Fibroblast of mammary gland (primary cell): ENCODE measurements at places on chromosomes 3 and 15.

- no peak for DNase-seq
Measured at GRCh38 chr3:13235897-13236296, 162.7 kb upstream of the IQSEC1 start.

DNA sequence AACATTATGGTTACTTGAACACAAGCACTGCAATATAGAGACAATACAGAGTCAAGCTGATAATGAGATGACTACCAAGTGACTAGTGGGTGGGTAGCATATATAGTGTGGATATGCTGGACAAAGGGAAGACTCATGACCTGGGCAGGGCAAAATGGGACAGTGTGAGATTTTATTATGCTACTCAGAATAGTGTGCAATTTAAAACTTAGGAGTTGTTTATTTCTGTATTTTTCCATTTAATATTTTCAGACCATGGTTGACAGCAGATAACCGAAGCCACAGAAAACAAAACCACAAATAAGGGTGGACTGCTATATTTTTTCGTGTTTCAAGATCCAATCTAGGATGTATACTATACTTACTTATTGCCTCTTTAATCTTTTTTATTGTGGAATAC, 19.6 kb downstream of the GALK2 start:
- DNase-seq, result peak; percentile 2

DNA sequence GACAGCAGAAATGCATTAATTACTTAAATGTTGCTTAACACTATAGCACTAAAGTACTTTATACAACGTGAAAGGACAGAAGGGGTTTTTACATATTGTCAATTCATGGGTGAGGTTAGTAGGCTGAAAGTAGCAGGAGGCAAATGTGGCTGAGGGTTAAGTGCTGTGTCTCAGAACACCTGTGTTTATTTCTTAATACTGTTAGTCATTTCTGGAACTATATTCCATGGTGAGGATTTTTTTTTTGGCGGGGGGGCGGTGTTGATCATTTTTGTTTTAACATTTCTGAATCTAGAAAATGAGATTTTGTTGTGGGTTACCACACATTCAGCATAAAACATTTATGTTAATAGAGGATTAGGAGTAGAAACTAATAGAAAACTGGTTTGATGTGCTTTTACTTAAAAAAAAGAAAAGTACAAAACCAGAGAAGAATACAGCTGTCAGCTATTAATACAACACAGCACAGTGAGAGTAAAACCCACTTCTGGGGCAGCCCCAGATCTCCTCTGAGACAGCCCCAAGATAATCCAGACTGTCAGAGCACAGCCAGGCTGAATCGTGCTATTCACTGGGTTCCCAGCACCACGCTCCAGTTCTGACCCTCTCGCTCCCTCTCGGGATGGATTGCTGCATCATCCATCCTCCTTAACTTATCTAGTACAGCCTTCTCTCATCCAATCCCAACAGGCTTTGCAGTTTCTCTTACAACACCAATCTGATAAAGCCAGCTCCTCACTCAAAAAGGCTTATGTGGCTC, 307.7 kb downstream of the TUSC7 start:
- DNase-seq, result peak; percentile 4

DNA sequence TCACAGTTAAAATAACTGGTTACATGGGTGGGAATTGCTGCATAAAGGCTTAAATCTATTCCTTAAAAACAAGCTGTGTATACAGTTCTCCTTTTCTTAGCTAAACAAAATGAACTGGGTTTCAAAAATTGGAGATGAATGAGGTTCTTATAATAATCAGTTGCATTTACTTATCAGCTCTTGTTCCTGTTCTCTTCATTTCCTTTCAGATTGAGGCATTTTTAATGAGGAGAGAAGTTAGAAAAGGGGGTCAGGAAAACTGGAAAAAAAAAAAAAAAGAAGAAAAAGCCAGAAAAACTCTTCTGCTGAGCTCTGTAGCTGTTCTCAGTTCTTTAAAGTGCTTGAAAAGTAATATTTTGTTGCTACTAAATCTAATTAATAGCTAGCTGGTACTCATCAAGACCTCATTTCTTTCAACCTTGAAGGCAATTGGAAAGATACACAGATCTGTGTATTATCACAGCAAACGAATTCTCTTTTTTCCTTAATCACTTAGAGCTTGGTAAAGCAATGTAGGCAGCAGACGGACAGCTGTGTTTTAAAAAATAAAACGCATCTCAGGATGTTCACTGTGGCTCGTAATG, 32.2 kb downstream of the PTPRG start:
- no peak for DNase-seq

DNA sequence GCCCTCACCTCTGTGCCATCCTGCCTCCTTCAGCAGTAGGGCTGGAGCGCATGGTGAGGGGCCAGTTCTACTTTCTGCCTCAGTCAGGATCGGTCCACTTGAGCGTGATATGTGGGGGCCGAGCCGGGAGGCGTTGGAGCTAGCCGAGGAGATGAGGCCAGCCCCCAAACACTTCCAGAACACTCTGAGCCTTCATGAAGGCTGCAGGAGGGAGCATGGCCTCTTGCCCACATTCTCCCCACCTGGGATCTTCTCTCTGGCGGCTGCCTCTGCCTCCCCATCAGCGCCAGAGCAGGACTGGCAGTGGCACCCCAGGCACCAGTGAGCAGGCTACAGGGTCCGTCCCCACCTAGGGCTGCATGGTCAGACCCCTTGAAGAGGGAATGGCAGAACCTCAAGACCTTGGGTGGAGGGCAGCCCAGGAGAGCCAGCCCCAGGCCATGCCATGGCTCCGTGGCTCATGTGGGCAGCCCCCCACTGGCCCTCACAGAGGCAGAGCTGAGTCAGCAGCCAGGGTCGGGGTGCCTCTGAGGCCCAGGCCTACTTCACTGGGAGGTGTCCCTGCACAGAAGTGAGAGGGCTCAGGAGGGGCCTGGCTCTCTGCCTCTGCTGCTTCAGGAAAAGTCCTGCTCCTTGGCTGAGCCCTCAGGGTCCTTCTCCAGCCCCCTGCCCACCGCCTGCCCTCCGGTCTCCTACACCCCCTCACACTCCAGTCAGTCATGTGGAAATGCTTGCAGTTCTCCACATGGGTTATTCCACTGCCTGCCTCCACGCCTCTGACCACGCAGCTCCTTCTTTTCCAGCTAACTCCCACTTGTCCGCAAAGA, 28.1 kb upstream of the CYP11A1 start:
- no peak for DNase-seq
